ENCODE measurements at places on chromosomes 1 and 21.

- no peak for DNase-seq
Measured at GRCh38 chr1:216887032-216887431, 163.8 kb upstream of the ESRRG start.

- no peak for DNase-seq
Measured at GRCh38 chr1:119466445-119466844, 40.6 kb upstream of the HSD3B1 start.

GRCh38 chr1:161216945-161217712 lies 2.0 kb downstream of the FCER1G start:
- DNase-seq, result no peak

DNA sequence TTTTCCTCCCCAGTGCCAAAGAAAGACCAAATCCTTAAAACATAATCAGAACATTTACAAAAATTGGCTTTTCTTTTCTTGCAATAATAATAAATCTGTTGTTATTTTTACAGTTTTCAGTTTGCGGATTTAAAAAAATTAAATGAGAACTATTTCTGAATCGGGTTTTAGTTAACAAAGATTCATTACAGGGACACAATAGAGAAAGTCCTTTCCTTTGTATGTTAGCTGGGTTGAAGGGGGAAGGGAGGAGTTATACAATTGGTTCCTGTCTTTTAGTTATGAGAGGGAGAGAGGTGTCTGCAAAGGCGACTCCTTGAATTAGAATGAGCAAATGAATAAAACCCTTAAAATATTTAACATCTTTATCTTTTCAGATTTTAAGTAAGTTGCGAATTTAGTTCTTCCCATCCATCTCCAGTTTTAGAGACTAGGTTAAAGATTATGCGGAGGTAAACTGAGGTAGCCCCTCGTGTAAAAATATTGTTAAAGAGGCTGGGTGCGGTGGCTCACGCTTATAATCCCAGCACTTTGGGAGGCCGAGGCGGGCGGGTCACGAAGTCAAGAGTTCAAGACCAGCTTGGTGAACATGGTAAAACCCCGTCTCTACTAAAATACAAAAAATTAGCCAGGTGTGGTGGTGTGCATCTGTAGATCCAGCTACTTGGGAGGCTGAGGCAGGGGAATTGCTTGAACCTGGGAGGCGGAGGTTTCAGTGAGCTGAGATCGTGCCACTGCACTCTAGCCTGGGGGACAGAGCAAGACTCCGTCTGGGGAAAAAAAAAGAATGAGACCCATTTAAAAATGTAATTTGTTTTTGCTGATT lies 3.9 kb downstream of the SPEN start:
- DNase-seq, result no peak

GRCh38 chr21:44421901-44422840 lies 33.1 kb upstream of the LRRC3 start:
- no peak for DNase-seq

- no peak for DNase-seq
Measured at GRCh38 chr1:112322018-112322417, 74.0 kb upstream of the CTTNBP2NL start.

GRCh38 chr1:7885513-7886404 lies 32.9 kb upstream of the UTS2 start:
- DNase-seq, result no peak

DNA sequence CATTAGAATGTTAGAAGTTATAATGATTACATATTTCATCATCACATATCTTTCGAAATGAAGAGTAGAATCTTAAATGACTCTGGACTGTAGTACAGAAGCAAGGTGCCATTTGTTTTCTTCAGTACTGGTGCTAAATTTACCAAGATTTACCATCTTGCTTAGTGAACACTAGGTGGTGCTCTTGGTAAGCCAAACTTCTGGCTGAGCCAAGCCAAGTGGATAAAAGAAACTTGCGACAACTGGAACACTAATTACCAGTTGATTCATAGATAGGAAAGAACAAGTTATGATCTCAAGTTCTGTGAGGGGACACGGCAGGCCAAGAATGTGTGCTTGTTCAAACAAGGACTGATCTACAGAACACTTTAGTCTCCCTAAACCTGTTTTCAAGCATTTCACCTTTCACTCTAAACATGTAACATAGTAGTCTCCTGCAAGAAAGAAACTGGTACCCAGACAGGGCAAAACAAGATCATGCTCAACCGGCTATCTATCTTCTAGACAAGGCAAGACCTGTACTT lies 19.8 kb downstream of the SPRTN start:
- DNase-seq, result no peak

- no peak for DNase-seq
Measured at GRCh38 chr1:160884579-160884978, 401 bp downstream of the ITLN1 start.

GRCh38 chr1:151989211-151989862 lies 4.3 kb downstream of the S100A10 start:
- DNase-seq, result no peak

GRCh38 chr21:46424621-46425020 lies 34.1 kb upstream of the DIP2A start:
- DNase-seq, result no peak

- no peak for DNase-seq
Measured at GRCh38 chr1:36137776-36138175, 11.5 kb downstream of the TRAPPC3 start.

GRCh38 chr1:59604191-59604590 lies 210.6 kb upstream of the HOOK1 start:
- DNase-seq, result no peak

- DNase-seq, result no peak
Measured at GRCh38 chr1:191582169-191582568, 576.1 kb upstream of the RGS18 start.

- no peak for DNase-seq
Measured at GRCh38 chr21:45416620-45417019, 11.7 kb downstream of the COL18A1 start.

DNA sequence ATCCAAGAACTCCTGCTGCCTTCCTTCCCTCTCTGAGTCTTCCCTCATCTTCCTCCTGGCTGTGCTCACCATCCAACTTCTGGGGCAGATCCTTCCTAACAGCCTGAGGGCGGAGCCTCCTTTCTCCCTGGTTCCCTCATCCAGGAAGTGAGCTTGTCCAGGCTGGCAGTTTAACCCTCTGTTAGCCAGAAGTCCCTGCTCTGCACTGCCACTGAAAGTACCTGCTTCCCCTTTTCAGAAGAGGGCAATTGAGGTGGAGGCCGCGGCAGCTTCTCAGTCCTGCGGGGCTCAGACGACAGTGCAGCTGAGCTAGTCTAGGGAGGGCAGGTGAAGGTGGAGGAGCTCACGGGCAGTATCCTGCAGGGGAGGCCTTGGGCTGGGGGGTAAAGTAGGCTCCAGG lies 149.1 kb downstream of the FCRL5 start:
- no peak for DNase-seq

GRCh38 chr1:8350914-8351684 lies 33.2 kb downstream of the SLC45A1 start:
- DNase-seq, result no peak

DNA sequence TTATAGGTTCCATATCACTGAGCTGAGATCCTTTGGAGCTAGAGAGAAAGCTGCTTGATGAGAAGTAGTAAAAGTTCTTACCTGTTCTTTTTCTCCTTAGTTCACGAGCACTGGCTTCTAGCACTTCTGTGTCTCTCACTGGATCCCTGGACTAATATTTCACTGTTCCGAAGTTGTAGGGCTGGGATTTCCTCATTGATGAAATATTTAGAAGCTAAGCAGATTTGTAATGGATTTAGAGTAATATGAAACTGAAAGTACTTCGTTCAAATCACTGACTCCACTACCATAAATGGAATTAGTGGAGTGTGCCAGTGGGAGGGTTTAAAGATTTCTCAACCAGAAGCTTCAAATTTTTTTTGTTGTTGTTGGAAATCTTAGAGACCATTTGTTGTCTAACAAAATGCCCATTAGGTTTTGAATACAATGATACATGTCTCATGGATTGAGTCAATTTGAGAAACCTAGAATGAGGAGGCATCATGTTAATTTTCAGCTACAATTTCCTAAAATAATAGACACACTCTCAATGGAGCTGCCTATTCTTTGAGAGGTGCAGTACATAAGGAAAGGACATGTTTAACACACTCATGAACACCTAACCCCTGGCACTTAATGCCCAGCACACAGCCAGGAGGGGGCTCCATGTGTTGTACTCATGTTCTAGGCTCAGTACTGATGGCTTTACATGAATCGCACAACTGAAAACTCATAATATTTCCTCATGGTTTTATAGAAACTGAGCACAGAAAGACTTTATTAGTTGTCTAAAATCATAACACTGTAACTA lies at the start of gene GBP1:
Gene GBP1 (minus strand): TSS at position 130 of the 790 bp plus-strand sequence. CDS start 1,974 bp downstream, outside the sequence.
- no peak for DNase-seq

GRCh38 chr1:11531943-11532342 lies 53.0 kb downstream of the DISP3 start:
- no peak for DNase-seq

- DNase-seq, result no peak
Measured at GRCh38 chr1:50604580-50604979, 181.3 kb upstream of the DMRTA2 start.

Data from esophagus squamous epithelium (tissue), 5 donors.